ENCODE measurements at places on chromosomes 16 and 17. TPM values are rescaled to one million over a fixed set of nuclear protein-coding genes. Genes with fewer than 3 reads are reported as not detected.

GRCh38 chr17:41415411-41415810 lies 9.0 kb downstream of the KRT37 start:
- no peak for DNase-seq

FKBP10 gene
- total RNA-seq = 73.3 TPM

DNA sequence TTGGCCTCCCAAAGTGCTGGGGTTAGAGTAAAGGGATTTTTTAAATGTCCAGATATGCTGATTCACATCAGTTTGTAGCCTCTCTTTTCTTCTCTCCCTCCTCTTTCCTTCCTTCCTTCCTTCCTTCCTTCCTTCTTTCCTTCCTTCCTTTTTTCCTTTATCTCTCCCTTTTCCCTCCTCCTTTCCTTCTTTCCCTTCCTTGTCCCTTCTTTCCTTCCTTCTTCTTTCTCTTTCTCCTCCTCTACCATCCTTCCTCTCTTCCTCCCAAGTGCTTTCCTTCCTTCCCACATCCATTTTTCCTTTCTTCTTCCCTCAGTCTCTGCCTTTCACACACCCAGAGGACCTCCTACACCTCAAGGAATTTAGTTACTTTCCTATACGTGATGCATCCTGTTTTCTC lies 671.8 kb downstream of the HS3ST4 start:
- DNase-seq = no peak

DNA sequence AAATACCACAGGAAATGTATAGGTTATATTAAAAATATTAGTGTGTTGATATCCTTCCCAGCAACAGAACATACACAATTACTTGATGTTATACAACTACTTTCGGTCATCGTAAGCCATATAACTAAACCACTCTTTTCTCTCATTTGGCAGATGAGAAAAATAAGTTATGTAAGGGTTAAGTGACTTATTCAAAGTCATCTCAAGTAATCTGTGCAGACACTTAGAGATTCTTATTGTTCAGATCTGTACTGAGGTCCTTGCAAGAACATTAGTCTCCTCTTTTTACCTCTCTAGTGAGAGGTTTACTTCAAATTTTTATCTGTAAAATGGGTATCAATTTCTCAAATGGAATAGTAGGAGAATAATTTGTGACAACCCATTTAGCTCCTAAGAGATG lies 15.0 kb downstream of the NACA2 start:
- DNase-seq = no peak

NPIPA2 gene
- 9.8 TPM for total RNA-seq

STX1B gene
- 2.1 TPM for total RNA-seq

SEC14L5 gene
- 43.1 TPM for total RNA-seq

GRCh38 chr16:11232852-11233726 lies 22.9 kb downstream of the SOCS1 start:
- DNase-seq = no peak

VTN gene
- total RNA-seq = 2.1 TPM

ABCC11 gene
- total RNA-seq = not detected

- no peak for DNase-seq
Observed at GRCh38 chr17:41734139-41734948, at the start of gene HAP1. TSS of gene HAP1 (minus strand) at chr17:41734643. CDS start at chr17:41734634, 9 bp downstream.

- no peak for DNase-seq
Observed at GRCh38 chr16:53433509-53433908, 762 bp upstream of the RBL2 start.

GRCh38 chr17:5467416-5467815 lies 1.4 kb downstream of the DHX33 start:
- no peak for DNase-seq

SOST gene
- total RNA-seq = not detected

GRCh38 chr16:11620243-11621003 lies 33.7 kb upstream of the LITAF start:
- DNase-seq = no peak

GRCh38 chr16:4882000-4882632 lies 34.8 kb downstream of the UBN1 start:
- DNase-seq = no peak

DNA sequence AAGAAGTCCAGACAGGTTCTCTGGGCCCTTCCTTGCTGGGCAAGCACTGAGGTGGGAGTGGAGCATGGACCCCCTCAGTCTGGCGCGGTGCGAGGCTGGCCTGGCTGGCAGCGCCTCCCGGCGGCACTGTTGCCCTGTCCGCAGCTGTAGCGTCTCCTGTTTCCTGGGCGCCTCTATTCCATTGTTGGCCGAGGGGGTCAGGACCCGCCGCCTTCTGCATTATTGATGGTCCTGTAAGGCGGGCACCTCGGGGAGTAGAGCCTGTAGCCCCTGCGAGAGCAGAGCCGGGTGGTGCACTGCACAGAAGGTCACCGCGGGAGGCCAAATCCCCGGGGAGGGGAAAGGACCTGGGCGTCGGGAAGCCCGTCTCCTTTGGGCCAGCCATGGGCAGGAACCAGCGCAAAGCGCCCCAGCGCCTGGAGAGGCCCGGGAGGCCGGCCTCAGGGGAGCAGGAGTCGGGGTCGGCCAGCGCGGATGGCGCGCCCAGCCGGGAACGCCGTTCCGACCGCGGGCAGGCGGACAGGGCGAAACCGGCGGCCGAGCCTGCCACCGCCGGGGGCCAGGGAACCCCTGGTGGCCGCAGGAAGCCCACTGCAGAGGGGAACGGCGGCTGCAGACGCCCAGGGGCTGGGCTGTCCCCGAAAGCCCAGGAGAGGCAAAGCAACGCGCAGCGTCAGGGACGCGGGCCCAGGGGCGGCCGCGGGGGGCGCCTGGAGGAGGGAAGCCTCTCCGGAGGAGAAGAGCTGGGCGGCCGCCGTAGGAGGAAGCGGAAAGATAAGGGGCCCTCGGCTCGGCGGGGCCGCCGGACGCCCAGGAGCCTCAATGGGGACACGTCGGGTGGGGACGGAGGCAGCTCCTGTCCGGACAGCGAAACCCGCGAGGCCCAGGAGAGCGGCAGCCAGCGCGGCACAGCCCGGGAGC lies at the start of gene MYO15B:
Gene MYO15B, plus strand, starts transcription at position 126 of the 921 bp plus-strand sequence. Its CDS starts 258 bp downstream, at position 384.
- peak; percentile 81 for DNase-seq

DNA sequence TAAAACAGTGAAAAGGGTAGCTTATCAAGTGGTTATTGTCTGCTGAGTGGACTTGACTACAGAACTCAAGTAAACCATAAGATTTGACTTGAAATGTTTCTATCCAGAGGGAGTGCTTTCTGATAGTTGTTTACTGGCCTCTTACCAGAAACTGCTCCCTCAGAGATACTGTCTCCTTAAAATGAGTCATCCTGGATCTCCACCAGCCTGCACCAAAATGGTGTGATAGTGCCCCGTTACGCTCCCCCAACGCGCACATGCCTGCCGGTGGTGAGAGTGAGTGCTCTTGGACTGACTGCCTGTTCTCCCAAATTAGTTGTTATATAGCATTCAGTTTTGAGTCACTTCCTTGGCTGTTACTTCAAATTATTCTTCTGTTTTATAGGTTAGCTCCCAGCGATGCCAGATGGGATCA lies 22.9 kb downstream of the PRCD start:
- DNase-seq = no peak

DNA sequence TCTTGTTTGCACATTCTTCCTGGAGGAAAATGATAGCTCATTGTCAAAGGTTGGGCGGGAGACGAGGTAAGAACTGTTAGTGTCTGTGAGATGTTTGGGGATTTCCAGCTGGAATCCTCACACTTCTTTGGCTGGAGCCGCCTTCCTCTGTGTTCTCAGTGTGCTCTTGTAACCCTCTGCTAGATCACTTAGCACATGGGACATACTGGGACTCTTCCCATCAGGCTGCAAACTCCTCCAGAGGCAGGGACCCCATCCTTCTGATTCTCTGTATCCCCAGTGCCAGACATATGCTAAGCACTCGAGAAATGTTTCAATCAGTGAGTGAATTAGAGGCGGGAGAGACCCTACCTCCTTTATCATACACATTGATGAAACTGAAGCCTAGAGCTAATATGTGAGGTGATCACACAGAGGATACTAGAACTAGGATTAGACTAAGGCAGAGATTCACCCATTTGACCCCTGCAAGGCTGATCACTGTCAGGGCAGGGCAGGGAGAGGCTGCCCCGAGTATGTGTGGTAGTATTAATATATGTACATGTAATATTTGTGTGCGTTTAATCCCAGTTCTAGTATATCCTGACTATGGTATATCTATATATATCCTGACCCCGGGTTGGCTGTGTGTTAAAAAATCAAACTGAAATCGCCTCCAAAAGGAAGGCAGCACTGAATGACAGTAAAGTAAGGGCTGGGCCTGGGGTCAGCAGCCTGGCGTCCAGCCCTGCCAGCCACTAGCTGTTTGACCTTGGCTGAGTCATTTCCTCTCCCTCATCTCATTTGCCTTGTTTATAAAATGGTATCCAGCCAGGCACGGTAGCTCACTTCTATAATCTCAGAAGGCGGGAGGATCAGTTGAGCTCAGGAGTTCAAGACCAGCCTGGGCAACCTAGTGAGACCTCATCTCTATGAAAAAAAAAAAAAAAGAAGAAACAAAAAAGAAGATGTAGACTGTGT lies 75.5 kb upstream of the TBX2 start:
- no peak for DNase-seq

GRCh38 chr17:57294629-57295501 lies 38.5 kb downstream of the MSI2 start:
- no peak for DNase-seq

DNA sequence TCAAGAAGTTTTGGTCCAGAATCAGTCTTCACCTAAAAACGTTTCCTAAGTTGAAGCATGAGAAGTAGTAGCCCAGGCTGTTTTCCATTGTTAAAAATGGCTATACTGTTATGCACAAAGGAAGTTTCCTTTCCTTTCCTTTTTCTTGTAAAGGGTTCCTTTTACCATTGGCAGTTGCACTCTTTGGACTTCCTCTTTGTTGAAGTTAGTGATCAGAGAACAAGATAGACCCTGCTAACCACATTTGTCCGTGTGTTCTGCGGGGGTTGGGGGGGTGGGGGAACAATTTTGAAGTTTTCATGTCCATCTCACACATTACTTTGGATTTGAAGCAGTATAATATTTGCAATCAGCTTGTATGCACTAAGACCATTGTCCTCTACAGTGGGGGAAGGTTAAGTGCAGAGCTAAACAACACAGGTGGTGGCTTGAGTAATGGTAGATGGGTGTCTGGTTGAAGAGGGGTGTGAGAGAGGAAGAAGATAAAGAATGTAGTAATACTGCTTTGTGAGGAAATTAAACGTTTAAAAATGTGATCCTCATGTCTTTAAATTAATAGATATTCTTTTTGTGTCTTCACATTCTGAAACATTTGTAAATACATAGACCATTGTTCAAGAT lies 1.4 kb downstream of the LPCAT2 start:
- DNase-seq = no peak

GRCh38 chr16:55480228-55480655 lies 1.2 kb downstream of the MMP2 start:
- DNase-seq = peak; percentile 95

DNA sequence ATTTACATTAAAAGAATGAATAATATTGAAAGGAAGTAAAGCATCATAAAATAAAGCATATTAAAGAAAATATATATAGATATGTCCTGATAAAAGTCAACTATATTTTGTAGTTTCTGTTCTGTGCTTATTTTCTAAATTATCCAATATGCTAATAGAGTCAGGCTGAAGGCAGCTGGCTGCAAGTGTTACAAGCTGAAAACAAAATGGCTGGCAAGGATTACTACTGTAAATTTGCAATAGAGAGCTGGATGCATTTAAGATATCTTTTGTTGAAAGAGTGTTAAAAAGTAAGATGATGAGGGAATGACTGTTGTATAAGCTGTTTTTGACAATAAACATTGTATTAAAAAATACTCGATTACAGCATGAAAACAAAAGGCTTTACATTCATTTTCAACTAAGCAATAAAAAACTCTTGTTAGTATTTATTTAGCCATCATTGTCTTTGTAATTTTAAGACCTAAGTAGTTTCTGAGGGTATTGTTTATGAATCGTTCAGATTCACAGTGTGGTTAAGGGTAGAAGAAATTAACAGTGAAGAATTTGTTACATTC lies 76.3 kb downstream of the TANC2 start:
- no peak for DNase-seq

DNA sequence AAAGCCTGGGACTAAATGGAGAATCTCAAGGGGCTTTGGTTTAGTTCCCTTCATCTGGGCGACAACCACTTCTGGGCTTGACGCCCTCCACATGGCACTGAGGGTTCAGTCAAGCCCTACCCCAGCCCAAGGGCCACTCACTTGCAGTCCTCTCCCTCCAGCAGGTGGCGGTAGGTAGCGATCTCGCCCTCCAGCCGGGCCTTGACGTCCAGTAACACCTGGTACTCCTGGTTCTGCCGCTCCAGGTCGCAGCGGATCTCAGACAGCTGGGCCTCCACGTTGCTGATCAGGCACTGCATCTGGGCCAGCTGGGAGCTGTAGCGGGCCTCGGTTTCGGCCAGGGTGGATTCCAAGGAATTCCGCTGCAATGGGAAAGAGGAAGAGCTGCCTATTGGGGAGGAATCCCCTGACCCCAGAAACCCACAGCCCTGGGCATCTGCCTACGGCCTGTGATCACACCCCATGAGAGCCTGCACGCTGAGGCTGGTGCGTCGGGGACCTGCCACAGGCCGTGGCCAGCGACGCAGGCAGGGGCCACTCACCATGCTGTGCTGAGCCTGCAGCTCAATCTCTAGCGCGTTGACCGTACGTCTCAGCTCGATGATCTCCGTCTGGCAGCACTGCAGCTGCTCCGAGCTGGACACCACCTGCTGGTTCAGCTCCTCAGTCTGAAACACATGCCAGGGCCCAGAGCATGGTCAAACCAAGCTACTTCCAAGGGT lies 2.7 kb downstream of the KRT36 start:
- DNase-seq = no peak

DNA sequence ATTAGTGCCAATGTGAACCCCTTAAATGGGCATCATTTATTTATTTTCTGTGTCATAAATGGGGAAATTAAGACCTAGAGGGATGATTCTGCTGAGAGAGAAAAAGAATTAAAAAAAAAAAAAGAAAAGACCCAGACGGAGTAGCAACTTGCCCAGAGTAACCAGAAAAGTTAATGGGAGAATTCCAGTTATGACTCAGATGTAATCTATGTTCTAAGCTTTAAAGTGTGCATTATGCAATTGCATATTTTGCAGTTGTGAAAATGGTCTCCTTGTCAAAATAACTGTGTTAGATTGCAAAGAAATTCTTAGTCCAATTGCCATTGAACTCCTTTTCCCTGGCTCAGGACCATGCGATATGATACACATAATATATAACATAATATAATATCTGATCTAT lies 38.6 kb upstream of the TBX2 start:
- DNase-seq = no peak

DNA sequence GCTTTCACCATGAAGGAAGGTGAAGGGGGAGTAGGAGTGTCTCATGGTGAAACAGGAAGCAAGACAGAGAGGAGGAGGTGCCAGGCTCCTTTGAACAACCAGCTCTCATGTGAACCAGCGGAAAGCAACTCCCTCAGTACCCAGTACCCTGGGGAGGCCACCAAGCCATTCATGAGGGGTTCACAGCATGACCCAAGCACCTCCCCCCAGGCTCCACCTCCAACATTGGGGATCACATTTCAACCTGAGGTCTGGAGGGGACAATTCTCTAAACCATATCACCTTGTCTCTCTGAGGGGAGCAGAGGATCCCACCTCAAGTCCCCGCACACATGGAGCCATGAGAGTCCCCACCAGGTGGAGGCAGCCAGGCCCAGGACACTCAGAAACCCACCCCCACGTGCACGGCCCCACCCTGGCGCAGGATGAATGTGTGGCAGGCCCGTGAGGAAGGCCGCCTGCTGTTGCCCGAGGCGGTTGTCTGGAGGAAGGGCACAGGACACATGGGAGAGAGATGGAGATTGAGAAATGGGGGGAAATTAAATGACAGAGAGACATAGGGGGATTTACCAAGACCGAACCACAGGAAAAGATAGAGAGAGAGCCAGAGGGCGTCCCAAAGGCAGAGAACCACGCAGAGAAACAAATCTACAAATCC lies 85.9 kb downstream of the TMEM132E start:
- no peak for DNase-seq
